ENCODE measurements at places on chromosomes 3 and 15.
A peak's percentile ranks its signal among the peaks of the same experiment; 100 is the strongest.

DNA sequence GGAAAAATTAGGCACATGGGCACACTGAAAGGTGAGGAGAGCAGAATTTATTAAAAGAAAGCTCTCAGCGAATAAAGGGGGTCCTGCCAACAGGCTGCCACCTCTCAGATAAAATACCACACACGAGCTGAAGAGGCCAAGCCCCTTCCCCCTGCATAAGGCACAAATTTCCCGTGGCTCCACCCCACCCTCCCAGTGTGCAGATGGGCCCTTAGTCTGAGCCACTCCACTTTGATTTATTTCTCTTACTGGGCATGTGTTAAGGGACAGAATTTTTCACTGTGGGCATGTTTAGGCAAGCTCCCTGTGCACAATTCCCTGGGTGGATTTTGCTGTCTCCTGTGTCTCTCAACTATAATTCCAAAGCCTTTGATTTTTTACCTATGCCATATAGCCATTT lies 409.8 kb downstream of the TBL1XR1 start:
- DNase-seq = no peak

- DNase-seq = no peak
Measured at GRCh38 chr3:189507856-189508255, 123.3 kb upstream of the TP63 start.

DNA sequence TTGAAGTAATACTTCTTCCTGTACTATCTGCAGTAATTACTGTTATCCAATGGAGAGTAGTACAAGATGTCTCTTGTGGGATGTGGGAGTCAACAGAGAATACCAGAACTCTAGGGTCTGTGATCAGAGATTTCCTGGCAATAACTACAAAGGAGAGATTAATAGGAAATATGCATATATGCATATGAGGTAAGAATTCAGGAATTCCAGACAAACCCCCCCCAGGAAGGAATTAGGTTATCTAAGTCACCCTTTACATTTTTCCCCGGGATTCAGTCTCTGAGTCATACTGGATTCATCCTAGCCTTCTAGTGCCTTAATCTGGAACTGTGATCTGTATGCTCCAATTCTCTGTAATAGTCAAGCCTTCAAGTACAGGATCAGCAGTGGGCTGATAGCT lies 49.4 kb downstream of the GTF2E1 start:
- DNase-seq = no peak

DNA sequence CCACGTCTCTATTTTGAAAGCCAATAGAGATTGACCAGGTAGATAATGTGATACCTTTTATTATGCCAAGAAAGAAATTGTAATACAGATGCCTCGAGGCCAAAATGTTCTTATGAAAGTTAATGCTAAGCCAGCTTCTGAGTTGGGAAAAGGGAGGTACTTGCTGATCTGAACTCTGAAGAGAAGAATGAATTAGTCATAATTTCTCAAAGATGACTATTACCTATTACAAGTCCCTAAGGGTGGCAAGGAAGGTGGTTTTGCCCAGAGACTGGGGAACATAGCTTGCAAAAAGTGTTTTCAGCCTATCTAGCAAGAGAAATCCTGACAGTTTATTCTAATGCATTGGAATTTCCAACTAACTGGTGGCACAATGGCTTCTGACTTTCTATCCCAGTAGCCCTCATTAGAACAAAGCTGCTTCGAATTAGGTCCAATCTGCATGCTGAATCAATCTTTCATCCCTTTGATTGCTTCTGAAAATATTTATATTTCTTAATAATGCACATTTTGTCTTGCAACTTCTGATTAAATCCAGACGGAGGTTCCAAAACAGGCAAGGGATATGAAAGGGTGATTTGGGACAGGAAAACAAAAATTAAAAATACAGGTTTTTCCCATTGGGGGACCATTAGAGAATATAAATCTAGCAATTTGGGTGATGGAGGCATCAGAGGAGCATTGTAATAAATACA lies 17.7 kb upstream of the NR2F2 start:
- DNase-seq = no peak

DNA sequence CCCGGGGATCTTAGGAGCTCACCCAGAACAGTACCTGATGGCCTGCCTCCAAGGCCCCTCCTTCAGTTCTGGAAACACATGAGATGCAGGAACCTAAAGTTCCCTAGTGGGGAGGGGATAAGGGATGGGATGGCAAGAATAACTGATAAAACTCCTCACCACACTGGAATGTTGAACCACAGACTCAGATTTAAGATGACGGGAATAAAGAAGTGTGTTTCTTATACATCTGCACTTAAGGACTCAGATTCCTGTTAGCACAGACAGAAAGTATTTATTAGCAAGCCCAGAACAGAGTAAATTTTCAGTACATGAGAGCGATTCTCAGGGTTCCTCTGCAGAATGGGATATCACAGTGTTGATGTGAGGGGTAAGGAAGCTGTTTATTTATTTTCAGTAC lies 245.2 kb downstream of the TLE3 start:
- no peak for DNase-seq

- DNase-seq = peak; percentile 94
Measured at GRCh38 chr3:93979850-93980676, at the start of gene ARL13B. TSS of gene ARL13B (plus strand) at chr3:93980155. CDS start at chr3:93980424, 269 bp downstream.

DNA sequence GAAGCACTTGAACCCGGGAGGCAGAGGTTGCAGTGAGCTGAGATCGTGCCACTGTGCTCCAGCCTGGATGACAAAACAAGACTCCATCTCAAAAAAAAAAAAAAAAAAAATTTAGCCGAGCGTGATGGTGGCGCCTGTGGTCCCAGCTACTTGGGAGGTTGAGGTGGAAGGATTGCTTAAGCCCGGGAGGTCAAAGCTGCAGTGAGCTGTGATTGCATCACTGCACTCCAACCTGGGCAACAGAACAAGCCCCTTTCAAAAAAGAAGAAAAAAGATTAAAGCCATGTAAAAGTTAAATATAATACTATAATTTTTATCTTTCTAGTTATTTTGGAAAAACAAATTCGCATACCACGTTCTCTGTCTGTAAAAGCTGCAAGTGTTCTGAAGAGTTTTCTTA lies 61.9 kb upstream of the SKIL start:
- DNase-seq = no peak

DNA sequence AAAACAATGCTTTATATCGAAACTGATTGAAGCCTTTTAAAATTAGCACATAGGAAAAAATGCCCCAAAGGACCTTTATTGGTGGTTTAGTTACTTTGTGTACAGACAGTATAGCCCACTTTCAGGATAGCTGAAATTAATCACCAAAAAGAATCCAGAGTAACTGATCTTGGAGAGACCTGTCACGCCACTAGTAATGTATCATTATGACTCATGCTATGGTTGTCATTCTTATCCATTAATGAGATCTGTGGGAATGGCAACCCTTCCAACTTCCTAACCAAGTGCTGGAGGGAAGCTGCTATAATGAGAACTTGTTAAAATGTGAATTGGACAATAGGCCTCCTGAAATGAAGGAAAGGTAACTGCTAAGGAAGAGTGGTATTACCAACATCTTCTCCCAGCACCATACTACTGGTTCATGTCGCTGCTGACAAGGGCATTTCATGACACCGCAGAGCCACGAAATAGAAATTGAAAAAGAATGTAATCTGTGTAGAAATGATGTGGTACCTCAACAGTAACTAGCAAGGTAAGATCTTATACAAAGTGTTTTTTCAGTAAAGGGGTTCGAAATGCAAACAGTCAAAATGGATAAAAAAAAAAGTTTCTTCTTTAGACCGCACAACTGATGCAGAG lies 7.1 kb upstream of the EMC4 start:
- no peak for DNase-seq

DNA sequence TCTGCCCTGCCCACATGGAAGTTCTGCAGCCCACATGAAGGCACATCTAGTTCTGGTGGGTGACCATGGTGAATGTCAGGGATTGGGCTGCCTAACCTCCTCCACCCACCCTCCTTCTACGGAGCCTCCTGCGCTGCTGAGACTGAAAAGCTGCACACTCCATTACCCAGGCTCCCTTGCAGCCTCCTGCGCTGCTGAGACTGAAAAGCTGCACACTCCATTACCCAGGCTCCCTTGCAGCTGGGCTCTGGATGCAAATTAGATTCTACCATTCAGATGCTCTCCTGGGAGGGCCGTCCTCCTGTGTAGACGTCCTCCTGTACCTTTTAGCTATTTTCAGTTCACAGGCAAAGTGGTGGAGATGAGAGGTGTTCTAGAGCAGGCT lies 32.1 kb downstream of the POMGNT2 start:
- DNase-seq = no peak

DNA sequence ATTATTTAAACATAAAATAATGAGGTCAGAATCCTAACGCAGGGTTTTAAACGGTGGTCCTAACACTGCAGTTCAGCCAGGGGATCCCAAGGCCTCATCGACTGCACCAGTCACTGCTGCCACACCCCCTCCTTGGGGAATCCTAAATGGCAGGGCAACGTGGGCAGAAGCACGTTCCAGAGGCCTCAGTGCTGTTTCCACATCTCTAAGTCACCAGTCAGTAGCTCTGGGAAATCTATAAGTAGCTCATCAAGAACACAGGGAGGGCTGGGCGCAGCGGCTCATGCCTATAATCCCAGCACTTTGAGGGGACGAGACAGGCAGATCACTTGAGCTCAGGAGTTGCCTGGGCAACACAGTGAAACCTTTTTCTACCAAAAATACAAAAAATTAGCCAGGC lies 47.5 kb downstream of the PRTG start:
- no peak for DNase-seq

GRCh38 chr15:40257656-40258450 lies 19.0 kb downstream of the PAK6 start:
- DNase-seq = no peak

GRCh38 chr3:171948674-171949073 lies 90.7 kb upstream of the FNDC3B start:
- no peak for DNase-seq

DNA sequence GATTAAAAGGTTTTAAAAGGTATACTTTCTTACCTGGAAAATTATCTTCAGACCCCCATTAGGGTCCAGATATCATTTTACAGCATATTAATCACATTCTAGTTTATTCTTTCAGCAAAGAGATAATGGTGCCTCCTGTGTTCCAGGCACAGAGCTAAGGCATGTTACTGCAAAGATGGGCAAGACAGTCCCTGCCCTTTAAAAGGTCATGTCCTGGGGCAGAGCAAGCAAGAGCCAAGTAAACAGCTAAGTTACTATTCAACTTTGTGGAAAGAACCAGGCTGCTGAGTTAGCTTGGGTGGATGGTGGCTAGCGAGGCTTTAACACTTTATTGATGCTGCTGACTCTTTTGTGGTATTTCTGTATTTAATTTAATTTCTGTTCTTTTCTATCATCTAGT lies 75.0 kb downstream of the LRRC28 start:
- DNase-seq = no peak

DNA sequence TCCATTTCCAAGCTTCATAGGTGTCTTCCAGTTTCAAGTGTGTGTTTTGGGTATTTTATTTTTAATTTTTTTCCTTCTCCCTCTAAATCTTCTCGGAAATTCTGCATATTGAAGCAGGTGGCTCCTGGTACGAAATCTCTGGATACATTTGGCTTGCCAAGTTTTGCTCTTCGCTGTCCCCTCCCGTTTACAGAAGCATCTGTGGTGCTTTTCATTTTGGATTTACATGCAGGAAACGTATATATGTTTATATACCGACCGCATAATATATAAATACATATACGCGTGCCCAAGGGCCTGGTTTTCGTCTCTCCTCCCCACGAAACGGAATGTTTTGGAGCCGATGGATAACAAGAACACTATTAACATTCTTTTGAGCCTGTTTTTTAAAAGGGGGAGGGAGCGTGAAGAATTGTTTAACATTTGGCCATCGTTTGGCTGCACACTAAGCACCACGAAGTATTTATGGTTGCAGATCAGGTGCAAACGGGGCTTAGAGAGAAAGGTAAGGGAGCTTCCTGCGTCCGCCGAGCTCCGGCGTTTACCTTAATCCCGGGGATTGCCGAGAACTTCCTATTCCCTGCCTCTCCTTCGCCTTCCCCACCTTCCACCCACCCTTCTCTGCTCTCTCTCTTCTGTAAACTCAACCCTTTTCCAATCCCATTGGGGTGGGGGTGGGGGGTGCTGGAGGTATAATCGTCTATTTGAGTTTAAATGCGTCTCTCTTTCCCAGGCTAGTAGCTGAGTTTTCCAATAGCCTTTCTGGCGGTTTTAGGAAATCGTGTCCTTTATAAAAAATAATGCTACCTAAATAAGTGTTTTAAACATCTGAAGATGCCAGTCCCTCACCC lies 1.1 kb upstream of the NLGN1 start:
- DNase-seq = no peak

DNA sequence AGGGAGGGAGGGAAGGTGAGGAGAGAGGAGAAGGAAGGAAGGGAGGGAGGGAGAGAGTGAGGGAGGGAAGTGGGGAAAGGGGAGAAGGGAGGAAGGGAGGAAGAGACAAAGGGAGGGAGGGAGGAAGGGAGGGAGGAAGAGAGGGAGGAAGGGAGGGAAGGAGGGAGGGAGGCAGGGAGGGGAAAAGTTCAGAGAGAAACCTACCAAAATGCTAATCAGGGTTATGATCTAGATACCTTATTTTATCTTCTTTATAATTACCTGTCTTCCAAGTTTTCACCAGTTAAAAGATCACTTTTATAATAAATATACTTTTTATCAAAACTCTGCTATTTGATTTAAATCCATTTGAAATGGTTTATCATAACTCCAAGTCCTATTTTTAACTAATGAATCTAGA lies 44.4 kb downstream of the FAM174B start:
- no peak for DNase-seq

- peak; percentile 44 for DNase-seq
Measured at GRCh38 chr3:12891985-12892839, 50.8 kb upstream of the RPL32 start.

- no peak for DNase-seq
Measured at GRCh38 chr15:99095626-99096025, 9.3 kb upstream of the SYNM start.

GRCh38 chr15:50140983-50141382 lies 21.9 kb upstream of the ATP8B4 start:
- no peak for DNase-seq

- DNase-seq = no peak
Measured at GRCh38 chr3:158205324-158205723, 95.4 kb downstream of the RSRC1 start.

DNA sequence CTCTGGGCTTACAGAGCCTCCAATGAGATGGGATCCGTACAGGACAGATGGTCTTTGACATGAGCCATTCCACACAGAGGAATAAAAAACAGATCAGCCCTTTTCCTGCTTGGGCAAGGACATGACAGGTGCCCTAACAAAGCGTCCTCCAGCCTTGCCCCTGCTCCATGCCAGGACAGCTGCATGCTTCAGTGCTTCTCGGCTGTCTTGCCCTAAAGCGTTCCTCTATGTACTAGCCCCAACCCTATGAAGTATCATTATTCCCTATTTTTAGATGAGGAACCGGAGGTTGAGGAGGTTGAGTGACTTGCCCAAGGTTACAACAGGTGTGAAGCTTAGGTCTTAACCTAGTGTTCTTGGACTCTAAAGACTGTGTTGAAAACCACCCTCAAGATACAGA lies 10.5 kb downstream of the POMGNT2 start:
- no peak for DNase-seq
